ENCODE measurements at places on chromosomes 2 and 18.

DNA sequence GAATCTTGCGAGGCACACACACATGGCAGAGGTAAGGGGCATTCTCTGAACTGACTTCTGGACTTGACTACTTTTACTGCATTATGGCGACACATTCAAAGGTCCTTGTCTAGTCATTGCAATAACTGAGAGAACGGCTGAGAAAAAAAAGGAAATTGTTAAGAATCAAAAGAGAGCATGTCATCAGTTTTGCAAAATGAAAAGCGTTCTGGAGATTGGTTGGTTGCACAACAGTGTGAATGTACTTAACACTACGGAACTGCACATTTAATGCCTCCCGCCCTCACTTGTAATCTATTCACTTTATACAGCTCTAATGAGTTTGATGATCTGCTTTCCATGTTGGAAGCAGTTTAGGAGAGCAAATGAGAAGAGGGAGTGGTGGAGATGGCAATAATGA, 68.5 kb upstream of the NFU1 start:
- no peak for DNase-seq

DNA sequence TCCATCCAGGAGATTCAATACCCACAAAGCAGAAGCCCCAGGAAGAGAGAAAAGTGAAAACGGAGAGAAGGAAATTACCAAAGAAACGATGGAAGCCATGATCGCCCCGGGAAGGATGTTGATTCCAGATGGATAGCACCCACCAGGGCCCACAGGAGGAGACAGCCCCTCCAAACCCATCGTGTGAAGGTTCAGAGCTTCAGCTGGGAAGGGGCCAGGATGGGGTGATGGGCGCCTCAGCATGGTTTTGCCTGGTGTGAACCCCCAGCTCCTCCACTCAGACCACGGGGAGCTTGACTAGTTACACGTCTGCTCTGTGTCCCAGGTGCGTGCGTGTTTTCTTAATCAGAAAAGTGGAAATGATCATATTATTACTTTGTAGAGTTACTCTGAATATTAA, 264.5 kb downstream of the EIPR1 start:
- DNase-seq = no peak

GRCh38 chr2:44079686-44080085, 83.9 kb upstream of the LRPPRC start:
- DNase-seq = no peak

- DNase-seq = no peak
Measured at GRCh38 chr2:16454621-16455020, 211.0 kb downstream of the CYRIA start.

GRCh38 chr18:76443519-76444445, 51.3 kb downstream of the ZNF516 start:
- DNase-seq = no peak

- peak; percentile 7 for DNase-seq
Measured at GRCh38 chr2:239399433-239399920, 1.3 kb downstream of the HDAC4 start.

GRCh38 chr18:62898359-62898758, 183.0 kb downstream of the PHLPP1 start:
- no peak for DNase-seq

- no peak for DNase-seq
Measured at GRCh38 chr2:5507367-5507766, 184.8 kb upstream of the SOX11 start.

- DNase-seq = no peak
Measured at GRCh38 chr18:48028081-48028480, 97.6 kb upstream of the SMAD2 start.

DNA sequence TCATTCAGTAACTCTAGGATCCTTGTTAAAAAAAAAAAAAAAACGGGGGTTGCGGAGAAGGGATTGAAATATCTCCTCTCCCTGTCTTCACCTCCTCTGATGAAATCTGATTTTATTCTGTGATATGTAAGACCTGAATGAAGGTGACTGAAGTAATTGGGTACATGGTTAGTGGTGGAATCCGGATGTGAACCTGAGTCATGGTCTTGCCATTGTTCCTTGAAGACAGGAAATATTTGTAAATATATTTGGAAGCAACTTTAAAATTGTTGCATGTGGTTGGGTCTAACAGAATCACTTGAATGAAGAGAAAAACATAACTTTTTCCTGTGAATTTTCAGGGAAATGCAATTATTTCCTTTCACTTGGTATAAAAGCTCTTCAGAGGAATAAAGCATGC, 3.0 kb upstream of the IL1A start:
- no peak for DNase-seq

DNA sequence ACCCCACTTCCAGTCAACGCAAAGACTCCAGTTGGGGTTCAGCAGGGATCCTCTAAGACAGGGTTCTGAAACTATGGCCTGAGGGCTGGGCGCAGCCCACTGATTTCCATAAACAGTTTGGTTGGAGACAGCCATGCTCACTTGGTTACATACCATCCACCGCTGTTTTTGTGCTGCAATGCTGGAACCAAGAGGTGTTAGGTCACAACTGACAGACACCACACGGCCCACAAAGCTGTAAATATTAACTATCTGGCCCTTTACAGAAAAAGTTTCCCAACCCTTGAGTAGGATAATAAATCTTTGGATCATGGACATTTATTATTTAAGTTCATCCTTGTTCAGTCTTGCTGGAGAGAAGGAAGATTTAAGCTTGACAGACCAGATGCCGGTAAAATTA, 8.4 kb upstream of the CD226 start:
- peak; percentile 71 for DNase-seq

GRCh38 chr18:57942493-57942892, 101.5 kb upstream of the NEDD4L start:
- no peak for DNase-seq

GRCh38 chr2:162828545-162828944, 10.0 kb downstream of the KCNH7 start:
- DNase-seq = no peak

DNA sequence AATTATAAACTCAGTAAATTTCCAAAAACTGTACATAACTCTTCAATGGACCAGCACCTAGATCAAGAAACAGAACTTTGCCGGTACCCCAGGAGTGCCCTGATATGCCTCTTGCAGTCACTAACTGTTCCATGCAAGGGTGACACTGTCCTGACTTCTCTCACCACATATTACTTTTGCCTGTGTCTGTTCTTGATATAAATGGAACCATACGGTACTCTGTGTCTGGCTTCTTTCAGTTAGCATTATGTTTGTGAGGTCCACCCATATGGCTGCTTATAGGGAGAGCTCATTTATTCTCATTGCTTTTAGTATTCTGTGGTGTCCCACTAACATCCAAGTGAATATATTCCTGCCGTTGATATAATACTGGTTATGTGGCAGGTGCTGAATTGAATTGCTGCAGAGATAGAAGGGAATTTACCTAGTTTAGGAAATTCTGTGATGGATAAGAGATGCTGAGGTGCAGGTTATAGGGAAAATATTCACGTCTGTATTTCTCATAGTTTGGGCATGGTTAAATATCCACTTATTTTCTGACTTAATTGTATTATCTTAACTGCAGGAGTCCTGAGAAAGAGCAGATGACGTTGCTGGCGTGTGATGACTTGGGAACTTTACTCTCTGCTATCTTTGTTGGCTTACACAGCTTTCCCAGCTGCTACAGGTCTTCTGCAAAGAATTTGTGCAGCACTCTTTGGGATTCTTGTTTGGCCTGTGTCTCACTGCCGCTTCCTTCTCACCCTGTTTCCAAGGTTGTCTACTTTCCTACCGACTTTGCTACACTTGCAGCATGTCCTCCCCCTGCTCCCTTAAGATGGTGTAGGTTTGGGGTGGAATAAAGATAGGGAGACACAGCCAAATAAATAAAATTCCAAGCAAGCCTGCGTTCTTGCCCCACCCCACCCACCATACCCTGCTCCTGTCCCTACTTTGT, 107.9 kb downstream of the MAP4K4 start:
- peak; percentile 40 for DNase-seq

- DNase-seq = peak; percentile 51
Measured at GRCh38 chr2:25912851-25913695, 34.8 kb upstream of the ASXL2 start.

- no peak for DNase-seq
Measured at GRCh38 chr2:187206071-187206470, 242.0 kb downstream of the CALCRL start.

GRCh38 chr18:54147439-54147838, 77.0 kb downstream of the MBD2 start:
- DNase-seq = peak; percentile 36

DNA sequence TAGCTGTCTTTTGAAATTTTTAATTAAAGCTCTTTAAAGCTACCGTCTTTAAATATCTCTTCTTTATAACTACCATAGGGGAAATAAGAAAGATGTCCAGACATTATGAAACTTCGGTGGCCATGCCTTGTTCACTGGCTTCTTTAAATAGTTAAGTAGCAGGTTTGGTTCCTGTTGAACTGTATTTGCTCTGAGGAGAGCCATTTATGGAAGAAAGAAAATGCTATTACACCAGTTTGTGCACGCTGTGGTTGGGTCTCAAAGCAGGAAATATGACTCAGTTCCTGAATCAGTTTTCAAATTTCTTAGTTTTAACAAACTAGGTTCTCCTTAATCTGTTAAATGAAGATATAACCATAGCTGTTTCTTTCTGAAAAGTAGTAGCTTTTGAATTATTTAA, 12.2 kb downstream of the ARPC2 start:
- DNase-seq = peak; percentile 88

GRCh38 chr18:64037812-64038414, 68.0 kb downstream of the SERPINB8 start:
- peak; percentile 16 for DNase-seq

DNA sequence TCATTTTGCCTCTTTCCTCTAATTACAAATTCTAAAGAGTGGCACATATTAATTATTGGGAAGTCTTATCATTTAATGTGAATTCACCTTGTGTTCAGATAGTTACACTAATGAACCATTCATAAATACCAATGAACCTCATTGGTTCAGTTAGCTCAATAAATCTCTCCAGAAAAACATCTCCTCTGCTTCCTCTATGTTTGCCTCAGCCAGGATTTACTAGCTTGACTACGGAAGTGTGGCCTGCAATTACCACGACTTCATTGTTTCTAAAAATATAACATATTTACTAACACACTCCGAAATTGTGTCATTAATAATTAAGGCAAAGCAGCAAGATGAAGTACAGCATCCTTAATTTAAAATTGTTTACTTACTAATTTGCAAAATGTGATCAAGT, 103.3 kb downstream of the PLA2R1 start:
- DNase-seq = no peak

GRCh38 chr18:31497836-31498573, at the start of gene DSG2:
TSS of gene DSG2 (plus strand) at chr18:31498177. CDS start at chr18:31498252, 75 bp downstream.
- DNase-seq = peak; percentile 26

GRCh38 chr2:4295680-4296079, 592.3 kb downstream of the DCDC2C start:
- no peak for DNase-seq

DNA sequence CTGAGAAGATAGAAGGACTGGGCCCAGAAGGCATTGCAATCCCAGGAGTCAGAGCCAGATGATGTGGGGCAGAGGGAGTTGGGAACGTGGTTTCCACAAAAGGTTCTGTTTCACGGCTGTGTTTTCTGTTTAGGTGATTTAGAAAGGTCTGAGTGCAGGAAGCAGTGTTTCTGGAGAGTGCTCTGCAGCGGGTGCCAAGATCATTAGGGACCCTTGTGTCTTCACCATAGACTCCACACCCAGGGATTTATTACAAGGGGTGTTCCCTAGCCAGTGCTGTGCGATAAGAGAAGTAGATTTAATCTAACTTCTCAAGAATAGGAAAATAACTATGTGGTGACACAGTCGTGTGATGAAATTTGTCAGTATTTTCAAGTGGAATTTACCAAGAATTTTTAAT, 221.1 kb upstream of the TPO start:
- DNase-seq = no peak

GRCh38 chr2:113977660-113978523, 88.0 kb downstream of the ACTR3 start:
- peak; percentile 29 for DNase-seq

DNA sequence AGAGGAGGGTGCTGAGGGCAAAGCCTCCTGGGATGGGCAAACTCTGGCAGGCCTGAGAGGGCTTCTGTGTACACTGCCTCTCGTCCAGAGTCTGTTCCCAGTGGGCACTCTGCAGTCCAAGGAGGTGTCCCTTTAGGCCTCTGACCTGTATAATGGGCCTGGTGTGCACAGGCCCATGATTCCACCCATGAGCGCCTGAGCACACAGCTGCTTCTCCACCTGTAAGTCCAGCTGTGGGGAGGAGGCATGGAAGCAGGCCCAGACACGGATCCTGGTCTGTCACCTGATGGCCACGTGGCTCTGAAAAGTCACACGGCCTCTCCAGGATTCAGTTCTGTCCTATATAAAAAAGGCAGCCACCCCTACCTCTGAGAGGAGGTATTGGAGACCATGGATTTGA, 57.0 kb downstream of the PARD6G start:
- no peak for DNase-seq

GRCh38 chr2:159867567-159868361, 69.8 kb upstream of the CD302 start:
- no peak for DNase-seq

GRCh38 chr2:98343285-98343684, 3.0 kb upstream of the CNGA3 start:
- DNase-seq = no peak

- no peak for DNase-seq
Measured at GRCh38 chr2:158205215-158205614, 103.5 kb downstream of the UPP2 start.

- no peak for DNase-seq
Measured at GRCh38 chr2:213934560-213934959, 476.3 kb upstream of the VWC2L start.

DNA sequence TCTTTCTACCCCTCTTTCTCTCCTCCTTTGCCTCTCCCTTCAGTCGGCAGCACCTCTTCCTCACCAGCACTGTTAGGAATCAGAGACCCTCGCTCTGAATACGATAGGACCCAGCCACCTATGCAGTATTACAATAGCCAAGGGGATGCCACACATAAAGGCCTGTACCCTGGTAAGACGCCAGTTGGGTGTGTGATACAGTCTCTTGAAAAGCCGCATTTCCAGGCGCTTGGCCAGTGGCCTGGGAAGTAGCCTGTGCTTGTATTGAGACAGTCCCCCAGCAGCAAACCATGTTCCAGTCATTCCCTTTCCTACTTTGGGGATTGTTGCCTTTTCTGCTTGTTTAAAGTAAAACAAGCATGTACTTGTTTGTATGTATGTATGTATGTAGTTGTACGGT, 118.4 kb upstream of the DAPL1 start:
- DNase-seq = no peak

DNA sequence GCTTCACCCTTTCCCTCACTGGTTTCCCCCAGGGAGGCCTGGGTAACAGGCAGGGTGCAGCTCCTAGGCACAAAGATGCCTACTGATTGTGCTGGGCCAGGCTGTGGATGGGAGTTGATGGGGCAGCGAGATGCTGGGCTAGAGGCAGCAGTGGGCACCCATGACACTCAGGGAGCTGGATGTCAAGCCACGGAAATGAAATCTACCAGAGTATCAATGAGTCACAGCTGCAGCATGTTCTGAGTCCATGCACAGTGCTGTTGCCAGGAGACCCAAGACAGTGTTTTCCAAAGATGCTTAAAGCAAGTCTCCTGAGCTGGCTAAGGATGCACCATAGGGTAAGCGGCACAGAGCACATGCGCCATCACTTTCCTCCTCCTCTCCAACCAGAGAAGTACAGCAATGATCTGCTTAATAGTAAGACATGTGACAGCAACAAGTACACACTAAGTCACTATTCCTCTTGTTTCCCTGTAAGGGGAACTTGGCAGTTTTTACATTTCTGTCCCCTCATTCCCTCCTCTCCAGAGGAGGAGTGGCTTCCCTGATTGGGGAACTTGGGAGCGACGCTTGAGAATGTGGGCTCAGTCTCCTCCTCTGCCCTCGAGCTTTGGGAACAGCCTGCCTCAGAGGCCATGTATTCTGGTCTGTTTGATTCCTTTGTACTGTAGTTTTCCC, 57.2 kb downstream of the CDC42EP3 start:
- peak; percentile 89 for DNase-seq

Data from fibroblast of skin of abdomen (primary cell).